ENCODE measurements at places on chromosomes 5 and 9.
A peak's percentile ranks its signal among the peaks of the same experiment; 100 is the strongest.

- DNase-seq: no peak
Observed at GRCh38 chr5:9852671-9853070, 222.5 kb upstream of the TAS2R1 start.

DNA sequence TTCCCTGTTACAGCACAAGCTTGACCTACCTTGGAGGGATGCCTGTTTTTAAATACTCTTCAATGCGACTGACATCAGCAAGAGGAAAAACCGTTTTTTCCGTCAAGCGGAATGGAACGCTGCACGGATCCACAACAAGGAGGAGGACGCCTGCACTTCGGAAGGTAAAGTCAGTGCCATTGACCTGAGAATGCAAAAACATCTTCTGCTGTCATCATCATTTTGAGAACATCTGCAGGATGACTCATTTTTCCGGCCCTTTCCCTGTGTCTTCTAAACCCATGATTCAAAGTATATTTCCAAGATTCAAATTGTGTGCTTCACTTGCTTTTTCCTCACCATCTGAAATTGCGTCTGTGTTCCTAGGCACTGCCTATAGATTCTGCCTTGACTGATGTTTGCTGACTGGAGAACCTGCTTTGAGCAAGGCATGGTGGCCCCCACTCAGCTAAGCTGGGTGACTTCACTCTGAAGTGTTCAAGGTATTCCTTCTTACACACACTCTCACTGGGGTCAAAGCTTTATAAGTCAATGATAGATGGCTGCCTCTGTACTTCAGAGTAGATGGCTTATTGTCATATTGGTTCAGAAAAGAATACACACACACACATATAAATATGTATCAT is 78.1 kb downstream of the CEMIP2 start:
- no peak for DNase-seq

- DNase-seq: peak; percentile 2
Observed at GRCh38 chr5:9361835-9362234, 184.0 kb downstream of the SEMA5A start.

DNA sequence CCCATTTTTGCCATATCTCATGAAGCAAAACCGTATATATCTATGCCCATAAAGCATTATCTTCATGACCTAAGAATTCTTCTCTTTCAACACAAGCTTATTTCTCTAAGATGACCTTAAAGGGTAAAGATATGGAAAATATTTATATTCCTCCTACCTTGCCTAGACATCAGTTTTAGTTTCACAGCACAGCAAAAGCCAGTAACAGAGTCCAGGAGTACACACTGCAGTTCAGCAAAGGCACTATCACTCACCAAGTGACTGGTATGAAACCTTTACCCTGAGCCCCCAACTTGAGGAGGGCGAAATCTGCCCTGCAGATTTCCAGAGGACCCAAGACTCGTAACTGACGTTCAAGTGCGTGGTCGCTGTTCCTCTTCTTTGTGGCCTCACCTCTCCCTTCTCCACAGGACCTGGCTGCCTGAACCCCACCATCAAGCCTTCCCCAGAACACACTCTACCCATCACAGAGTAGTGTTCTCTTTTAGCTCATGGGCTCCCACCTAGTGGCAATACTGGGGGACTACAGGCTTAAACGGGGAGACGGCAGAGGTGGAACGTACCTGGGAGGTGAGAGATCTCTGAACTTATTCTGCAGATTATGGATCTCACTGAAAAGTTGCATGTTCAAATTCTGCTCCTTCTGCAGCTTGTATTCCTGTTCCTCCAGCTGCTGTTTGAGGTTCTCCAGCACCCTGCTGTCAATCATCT is 141.0 kb downstream of the CDK5RAP2 start:
- DNase-seq: no peak

GRCh38 chr5:74200560-74200959 is 440.0 kb downstream of the ENC1 start:
- no peak for DNase-seq

GRCh38 chr9:121781145-121781548 is 129.7 kb downstream of the DAB2IP start:
- no peak for DNase-seq

- no peak for DNase-seq
Observed at GRCh38 chr9:136742591-136743391, at the start of gene LCN10. Gene LCN10, minus strand, starts transcription at chr9:136742940. Its CDS starts 37 bp downstream, at chr9:136742903.

DNA sequence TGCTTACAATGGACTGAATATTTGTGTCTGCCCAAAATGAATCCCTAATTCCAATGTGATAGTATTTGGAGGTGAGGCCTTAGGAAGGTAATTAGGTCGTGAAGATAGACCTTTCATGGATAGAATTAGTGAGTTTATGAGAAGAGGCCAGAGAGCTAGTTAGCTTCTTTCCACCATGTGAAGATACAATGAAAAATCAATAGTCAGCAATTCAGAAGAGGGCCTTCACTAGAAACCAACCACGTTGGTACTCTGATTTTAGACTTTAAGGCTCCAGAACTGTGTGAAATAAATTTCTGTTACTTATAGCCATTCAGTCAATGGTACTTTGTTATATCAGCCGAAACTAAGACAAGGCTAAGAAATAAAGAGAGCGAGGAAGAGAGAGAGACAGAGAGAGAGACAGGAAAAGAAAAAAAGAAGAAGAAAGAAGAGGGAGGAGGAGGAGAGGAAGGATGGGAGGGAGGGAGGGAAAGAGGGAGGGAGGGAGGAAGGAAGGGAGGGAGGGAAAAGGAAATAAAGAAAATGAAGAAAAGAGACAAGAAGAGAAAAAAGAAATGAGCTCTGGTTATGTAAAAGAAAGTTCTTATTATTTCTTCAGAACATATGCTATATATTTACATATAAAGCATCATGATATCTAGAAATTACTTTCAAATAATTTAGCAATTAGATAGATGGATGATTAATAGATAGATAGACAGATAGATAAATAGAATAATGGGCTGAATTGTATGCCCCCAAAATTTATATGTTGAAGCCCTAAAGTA is 1725.3 kb downstream of the EFNA5 start:
- no peak for DNase-seq

DNA sequence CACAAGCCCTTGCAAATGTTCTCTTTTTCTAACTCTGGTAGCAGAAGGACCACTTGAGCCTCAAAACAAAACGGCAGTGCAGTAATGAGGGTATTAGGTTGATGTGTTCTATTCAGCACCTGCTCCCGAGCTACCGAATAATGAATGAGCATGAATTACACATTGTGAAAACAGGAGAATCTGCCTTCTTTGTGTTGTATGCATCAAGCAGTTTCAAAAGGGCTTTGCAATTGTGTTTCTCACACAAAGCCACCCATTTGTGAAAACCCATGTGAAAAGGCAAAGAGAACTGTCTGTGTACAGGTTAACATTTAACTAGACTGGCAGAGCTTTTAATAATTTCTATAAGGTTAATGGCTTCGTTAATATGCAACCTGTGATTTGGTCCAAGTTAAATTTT is 97.8 kb downstream of the STK32A start:
- no peak for DNase-seq

Measured in stimulated activated CD8-positive, alpha-beta memory T cell treated with anti-CD3 and anti-CD28 coated beads, Interleukin-4, amount 100 ng/mL, for 1 hour (primary cell).